ENCODE measurements at places on chromosomes 7 and 10.
A peak's percentile ranks its signal among the peaks of the same experiment; 100 is the strongest.

- DNase-seq = no peak
These were observed 89.4 kb downstream of the CYTH3 start for GRCh38 chr7:6182993-6183392.

DNA sequence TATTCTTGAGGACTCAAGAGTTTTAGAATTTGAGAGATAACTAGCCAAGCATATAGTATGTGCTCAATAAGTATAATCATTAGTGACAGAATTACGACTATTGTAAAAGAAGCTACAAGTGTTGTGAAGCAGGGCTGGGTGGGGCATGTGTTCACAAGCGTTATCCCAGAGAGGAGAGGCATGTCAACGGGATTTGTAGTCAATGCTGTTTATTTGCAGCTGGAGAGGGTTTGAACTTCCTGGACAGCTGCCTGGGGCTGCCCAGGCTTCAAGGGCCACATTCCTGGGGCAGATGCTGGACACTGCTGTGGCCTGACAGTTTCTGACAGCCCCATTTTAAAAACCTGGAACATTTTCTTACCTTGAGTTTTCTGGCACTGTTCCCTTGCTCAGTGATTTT, 36.9 kb upstream of the CDHR3 start:
- no peak for DNase-seq

GRCh38 chr10:58856508-58857240, 319.8 kb upstream of the PHYHIPL start:
- DNase-seq = no peak

- no peak for DNase-seq
These were observed 7.3 kb downstream of the MMP21 start for GRCh38 chr10:125768219-125768855.

- no peak for DNase-seq
These were observed 702 bp upstream of the AGFG2 start for GRCh38 chr7:100538348-100538653.

- DNase-seq = no peak
These were observed 3.5 kb downstream of the APBB1IP start for GRCh38 chr10:26441491-26442214.

- no peak for DNase-seq
These were observed 145.2 kb downstream of the FRMD4A start for GRCh38 chr10:14185316-14186045.

DNA sequence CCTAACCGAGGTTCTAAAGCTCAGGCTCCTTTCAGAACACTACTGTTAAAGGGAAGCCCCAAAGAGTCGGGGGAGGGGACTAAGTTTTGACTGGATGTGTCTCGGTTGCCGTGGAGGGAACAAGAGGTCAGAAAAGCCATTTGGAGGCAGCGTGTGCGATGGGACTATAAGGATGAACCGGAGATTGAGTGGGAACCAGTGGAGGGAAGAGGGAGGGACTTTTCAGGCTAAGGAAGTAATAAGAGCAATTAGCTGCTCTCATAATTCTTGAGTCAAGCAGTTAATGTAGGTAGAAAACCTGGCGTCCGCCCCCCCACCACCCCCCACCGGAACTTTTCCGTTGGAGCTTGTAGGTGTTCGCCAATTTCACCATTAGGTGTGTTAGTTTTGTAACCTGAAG, 491 bp upstream of the AKAP9 start:
- DNase-seq = no peak

- no peak for DNase-seq
These were observed 1.5 kb upstream of the C10orf95 start for GRCh38 chr10:102452672-102453340.

- DNase-seq = no peak
These were observed 85.3 kb upstream of the DIP2C start for GRCh38 chr10:774661-775244.

DNA sequence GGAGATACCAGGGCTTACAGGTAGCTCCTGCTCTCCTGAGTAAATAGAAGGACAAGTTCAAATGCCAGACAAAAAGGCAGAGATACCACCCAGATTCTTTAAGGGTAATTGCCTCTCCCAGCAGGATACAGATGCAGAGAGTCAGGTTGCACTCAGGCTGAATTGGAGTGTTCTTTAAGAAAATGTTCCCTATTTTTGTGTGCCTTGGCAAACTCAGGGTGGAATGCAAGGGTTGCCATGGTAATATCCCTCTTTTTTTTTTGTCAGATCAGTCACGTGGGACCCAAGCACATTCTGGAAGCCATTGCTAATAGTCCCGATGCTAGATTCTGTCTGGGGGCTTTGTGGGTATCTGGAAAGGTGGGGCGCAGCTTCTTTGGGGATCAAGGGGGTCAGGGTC, 628.0 kb downstream of the CALN1 start:
- DNase-seq = no peak

GRCh38 chr7:12423997-12424745, 20.5 kb upstream of the VWDE start:
- no peak for DNase-seq

DNA sequence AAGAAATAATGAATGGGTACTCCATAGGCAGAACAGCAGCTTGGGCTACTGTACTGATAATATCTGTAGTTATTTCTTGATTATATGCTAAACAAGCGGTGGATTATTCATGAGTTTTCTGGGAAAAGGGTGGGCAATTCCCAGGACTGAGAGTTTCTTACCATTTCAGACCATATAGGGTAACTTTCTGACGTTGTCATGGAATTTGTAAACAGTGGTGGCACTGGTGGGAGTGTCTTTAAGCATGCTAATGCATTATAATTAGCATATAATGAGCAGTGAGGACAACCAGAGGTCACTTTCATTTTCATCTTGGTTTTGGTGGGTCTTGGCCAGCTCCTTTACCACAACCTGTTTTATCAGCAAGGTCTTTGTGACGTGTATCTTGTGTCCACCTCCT, 399.7 kb downstream of the CDC14C start:
- DNase-seq = no peak

GRCh38 chr7:100081535-100082102, at the start of gene ZNF3:
TSS of gene ZNF3 (minus strand) at chr7:100081723. CDS start at chr7:100077357, 4,366 bp downstream.
- DNase-seq = peak; percentile 97

- DNase-seq = no peak
These were observed 35.1 kb downstream of the AGR3 start for GRCh38 chr7:16846601-16847165.

DNA sequence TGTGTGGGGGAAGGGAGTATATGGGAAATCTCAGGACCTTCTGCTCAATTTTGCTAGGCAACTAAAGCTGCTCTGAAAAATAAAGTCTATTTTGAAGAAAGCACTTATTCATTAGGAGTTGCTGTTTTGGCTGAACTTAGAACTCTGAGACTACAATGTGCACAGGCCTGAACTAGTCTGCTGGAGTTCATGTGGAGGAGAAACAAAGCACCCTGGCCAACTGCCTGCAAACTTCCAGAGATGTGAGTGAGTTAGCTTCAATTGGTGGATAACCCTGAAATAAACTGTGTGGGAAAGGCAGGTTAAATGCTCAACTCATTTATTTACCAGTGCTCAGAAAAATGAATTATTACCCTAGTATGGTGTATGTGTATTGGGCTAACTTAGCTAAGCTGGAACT, 17.3 kb upstream of the FAM241B start:
- no peak for DNase-seq

DNA sequence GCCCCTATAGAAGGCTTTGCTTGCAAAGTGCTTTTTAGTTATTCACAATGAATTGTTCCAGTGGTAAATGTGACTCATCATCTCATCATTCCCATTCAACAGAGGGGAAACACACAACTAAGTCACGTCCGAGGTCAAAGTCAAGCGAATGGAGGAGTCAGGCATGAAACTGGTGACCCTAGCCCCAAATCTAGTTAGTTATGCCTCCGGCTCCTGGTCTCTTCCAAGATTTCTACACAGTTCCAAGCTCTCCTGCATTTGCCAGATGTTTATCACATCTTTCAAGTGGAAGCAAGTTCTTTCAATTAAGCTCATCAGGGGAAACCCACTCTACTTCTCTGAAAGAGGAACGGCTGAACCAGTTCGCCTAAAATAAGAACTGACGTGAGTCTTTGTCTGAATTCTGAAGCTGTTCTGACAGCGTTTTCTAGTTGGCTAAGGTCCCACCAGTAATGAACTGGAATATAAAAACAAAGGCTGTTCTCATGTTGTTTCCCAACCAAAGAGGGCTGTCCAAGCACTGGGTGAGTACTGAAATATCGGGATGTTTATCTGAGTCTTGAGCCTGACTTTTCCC, 140.9 kb upstream of the NRBF2 start:
- no peak for DNase-seq

DNA sequence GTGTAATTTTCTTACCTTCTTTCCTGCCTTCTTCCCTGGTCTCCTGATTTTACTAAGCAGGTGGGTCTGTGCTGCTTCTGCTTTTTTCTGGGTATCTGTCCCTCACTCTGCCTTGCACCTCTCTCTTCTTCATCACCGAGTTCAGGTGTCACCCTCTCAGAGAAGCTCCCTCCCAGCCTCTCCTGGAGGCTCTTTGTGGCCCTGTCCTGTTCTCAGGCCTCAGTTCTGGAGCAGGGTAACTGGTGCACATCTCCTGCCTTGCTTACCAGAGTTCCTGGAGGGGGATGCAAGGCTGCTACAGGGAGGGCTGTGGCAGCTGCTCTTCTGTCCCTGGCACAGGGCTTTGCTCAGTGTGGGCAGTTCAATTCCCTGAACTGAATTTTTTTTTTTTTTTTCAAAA, 66.1 kb downstream of the RBM33 start:
- DNase-seq = no peak

DNA sequence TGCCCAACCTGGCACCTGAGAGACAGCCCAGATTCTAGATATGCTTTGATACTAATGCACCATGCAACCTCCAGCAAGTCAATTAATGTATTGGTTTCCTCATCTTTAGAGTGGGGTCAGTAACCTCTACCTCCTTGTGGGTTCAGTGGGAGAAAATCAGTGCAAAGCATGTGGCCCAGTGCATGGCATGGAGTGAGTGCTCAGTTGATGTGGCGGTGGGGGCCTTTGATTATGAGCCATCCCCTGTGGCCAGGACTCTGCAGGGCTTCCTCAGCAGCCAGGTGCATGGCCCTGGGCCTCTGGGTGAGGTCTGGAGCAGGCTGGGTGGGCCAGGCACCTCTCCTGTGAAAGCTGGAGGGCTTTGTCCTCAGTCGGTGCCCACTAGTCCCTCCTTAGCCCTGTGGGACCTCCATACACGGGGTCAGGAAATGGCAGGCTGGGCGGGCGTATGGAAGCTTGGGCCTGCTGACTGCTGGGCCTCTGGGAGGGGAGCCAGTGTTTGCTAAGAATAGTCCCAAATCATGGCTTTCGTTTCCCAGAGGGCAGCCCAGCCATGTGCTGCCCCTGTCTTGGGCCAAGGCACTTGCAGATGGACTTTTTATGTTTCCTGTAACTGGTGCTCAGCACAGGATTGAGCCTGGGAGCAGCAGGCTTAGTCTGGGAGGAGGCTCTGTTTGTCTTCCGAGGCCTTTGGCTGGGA, 3.4 kb downstream of the PALD1 start:
- DNase-seq = no peak

- no peak for DNase-seq
These were observed 24.3 kb downstream of the LMTK2 start for GRCh38 chr7:98130959-98131358.

DNA sequence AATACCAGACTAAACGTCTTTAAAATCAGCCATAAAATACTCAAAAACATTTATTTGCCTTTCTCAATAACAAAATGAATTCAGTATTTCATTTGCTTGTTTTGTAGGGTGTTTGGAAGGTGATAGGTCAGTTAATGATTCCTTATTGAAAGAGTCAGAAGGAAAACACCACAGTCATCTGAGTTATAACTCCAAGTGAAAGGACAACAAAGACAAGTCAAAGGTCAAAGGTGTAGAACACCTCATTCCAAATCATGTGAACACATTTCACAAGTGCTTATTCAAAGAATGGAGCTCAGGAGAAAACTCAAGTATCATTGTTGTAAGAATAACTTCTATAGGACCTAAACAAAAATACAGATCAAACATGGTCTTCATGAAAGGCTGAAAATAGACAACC, 318.6 kb upstream of the PHF14 start:
- no peak for DNase-seq

GRCh38 chr7:73683788-73684693, 644 bp downstream of the BUD23 start:
- DNase-seq = no peak

- DNase-seq = no peak
These were observed 1013.1 kb downstream of the TYW1 start for GRCh38 chr7:68009716-68010115.

- DNase-seq = no peak
These were observed 48.0 kb upstream of the SP8 start for GRCh38 chr7:20834656-20835055.

DNA sequence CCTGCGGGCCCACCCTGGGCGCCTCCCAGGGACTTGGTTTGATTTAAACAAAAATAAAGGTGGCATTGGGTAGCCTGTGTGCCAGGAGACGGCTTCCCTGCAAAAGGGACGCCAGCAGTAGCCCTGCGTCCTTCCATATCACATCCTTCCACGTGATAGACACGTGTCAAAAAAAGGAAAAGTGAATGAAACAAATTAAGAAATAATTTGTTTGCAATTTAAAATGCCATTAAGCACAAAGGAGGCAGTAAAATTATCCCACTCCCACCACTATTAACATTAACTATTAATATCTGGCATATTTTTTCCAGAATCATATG, 7.6 kb downstream of the TACR2 start:
- no peak for DNase-seq

- no peak for DNase-seq
These were observed 100.5 kb downstream of the CREB5 start for GRCh38 chr7:28512668-28513440.

- no peak for DNase-seq
These were observed 50.0 kb upstream of the HGF start for GRCh38 chr7:81819861-81820260.

- DNase-seq = no peak
These were observed 964 bp upstream of the ADCY1 start for GRCh38 chr7:45573204-45573603.

DNA sequence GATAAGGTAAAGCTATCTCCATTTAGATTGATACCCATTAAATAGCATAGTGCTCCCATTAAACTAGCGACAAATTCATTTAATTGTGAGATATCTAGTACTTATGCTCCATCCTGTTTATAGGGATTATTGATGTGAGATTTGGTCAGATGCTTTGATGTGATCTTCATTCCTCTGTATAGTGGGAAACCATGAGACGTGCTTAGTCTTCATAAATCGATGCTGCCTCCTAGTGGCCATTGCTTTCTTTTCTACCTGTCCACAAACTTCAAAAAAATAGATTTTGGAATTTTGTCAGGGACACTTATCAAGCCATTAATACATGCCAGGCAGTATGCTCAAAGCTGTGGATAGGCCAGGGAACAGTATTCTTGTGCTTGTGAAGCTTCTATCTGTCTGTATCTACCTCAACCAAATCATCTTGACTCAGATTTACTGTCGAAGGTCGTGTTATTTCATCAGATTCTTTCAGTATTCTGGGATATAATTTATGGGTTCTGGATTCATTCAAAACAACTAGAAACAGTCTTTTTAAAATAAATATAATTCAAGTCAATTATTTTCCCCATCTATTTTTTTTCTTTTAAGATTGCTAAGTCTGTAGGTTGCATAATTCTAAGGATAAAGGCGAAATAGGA, 12.0 kb downstream of the LSM8 start:
- DNase-seq = peak; percentile 33
